ENCODE measurements at places on chromosomes 4 and X.
A peak's percentile ranks its signal among the peaks of the same experiment; 100 is the strongest.

DNA sequence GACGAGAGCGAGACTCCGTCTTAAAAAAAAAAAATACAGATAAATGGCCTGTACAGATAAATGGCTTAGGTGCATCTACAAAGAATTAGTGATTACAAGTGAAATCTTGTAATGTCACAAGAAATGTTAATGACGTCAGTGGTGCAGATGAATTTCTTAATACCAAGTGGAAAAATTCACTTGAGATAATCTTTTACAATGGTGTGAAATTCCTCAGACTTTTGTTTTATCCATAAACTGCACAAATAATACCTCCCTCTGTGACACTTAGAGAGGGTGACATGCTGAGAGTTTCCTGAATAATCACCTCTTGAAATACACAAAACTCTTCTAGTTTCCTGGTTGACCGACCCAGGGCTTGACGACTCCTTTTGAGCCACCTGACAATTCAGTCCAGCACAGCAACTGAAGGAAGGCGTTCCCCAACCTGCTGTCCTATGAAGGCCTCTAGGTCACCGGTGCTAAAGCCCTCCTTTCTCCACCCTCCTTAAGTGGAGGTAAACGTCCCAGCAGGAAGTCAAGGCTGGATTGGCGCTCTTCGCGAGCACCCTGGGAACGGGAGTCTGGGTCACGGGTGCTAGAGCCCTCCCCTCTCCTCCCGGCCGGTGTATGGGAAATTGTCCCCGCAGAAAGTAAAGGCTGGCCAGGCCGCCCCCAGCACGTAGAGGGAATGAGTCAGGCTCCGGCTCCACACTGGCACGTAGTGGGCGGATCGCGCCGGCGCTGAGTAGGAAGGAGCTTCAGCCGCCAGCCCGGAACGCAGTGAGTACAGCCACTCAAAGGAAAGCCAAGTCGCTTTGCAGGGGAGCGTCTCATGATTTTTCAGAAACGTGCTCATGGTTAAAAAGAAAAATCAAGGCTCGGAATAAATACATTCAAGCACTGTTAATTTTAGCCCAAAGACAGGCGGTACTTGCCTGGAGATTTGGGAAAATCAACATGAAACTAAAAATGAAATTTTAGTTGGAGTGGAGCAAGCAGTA lies at the start of gene TMEM144:
TMEM144 (plus strand) TSS at position 662 of the 983 bp plus-strand sequence. CDS start 2,182 bp downstream, outside the sequence.
- DNase-seq = peak; percentile 11

DNA sequence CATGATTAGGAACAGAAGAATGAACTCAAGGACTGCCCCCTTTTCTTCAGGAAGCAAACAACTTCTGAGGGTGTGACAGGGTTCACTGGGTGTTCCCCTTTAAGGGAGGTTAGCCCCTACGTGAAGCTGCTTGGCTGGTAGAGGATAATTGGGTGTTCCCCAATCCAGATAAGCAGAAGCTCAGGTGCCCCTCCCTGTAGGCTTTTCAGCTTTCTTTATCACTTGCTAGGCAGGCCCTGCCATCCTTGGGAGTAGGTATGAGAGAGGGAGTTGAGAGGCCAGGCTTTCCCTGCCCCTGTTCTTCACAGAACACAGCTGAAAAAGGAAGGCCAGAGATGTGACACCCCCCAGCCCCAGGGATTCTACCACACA lies 44.2 kb downstream of the RTL9 start:
- no peak for DNase-seq

GRCh38 chrX:123835661-123836371 lies 24.0 kb upstream of the XIAP start:
- no peak for DNase-seq

DNA sequence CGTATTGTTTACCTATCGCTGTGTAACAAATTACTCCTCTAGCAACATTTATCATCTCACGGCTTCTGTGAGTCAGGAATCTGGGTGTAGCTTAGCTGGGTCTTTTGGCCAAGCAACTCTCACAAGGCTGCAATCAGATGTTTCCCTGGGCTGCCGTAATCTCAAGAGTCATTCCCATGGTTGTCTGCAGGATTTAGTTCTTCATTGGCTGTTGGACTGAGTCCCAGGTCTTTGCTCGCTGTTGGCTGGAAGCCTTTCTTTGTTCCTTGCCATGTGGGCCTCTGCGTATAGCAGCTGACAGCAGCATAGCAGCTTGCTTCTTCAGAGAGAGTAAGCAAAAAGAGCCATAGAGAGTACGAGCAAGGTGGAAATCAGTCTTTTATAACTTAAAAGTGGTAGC lies 16.8 kb downstream of the POLR2B start:
- DNase-seq = no peak

GRCh38 chr4:127219232-127219631 lies 413.5 kb upstream of the INTU start:
- DNase-seq = no peak

- DNase-seq = no peak
Observed at GRCh38 chr4:36414248-36414647, 132.8 kb downstream of the DTHD1 start.

DNA sequence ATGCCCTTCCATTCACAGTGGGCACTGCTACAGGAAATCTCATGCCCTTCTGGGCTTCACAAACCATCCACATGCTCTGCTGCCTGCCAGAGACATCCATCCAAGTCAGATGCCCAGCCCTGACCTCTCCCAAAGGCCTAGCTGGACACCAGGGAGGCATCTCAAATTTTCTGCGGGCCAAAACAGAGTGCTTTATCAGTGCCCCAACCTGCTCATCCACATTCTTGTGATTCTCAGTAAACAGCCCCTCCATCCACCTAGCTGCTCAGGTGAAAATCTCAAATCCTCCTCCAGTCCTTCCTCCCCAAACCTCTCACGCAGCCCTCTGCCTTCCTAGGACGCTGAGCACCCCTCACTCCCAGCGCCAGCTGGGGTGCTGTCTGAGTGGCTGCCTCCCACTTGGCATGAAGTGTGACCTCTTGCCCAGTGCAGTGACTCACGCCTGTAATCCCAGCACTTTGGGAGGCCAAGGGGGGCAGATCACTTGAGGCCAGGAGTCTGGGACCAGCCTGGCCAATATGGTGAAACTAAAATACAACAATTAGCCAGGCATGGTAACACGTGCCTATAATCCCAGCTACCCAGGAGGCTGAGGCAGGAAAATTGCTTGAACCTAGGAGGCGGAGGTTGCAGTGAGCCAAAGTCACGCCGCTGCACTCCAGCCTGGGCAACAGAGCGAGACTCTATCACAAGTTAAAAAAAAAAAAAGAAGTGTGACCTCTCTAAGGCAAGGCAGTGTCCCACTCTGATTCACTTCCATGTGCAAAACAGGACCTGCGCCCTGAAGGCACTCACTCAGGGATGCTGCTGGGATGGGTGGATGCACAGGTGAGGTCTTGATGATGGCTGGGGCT lies 1.7 kb upstream of the AFAP1 start:
- DNase-seq = no peak

DNA sequence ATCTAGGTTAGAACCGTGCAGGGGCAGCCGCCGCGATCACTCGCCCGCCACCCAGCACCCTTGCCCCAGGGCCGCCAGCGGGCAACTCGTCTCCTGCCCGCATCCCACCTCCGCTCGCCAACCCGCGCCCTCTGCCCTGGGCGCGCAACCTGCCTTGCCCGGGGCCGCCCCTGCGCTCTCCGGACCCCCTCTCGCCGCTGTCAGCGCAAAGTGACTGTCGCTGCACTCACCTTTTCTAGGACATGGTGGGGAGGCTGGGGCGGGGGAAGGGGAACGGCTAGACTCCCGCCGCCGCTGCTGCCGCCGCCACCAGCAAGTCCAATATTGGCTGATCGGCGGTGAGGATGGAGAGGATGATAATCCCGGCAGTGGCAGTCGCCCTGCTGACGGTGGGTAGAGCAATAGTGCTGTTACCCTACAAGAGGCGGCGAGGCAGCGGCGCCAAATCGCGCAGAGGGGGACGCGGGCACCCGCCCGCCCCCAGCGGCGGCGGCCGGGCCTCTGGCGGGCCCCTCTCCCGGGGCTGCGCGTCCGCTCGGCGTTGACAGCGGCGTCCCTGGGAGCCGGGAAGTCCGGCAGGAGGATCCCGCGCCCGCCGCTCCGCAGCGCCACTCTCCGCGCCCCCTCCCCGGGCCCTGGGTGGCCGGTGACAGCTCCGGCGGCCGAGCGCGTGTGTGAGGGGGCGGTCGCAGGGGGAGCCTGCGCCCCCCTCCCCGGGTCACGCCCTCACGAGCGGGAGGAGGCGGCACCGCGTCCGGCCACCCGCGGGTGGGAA lies 2.3 kb upstream of the NR3C2 start:
- DNase-seq = peak; percentile 12

- DNase-seq = no peak
Observed at GRCh38 chr4:86831262-86832130, 17.7 kb downstream of the SLC10A6 start.

GRCh38 chr4:85187106-85187505 lies 220.6 kb upstream of the WDFY3 start:
- no peak for DNase-seq

DNA sequence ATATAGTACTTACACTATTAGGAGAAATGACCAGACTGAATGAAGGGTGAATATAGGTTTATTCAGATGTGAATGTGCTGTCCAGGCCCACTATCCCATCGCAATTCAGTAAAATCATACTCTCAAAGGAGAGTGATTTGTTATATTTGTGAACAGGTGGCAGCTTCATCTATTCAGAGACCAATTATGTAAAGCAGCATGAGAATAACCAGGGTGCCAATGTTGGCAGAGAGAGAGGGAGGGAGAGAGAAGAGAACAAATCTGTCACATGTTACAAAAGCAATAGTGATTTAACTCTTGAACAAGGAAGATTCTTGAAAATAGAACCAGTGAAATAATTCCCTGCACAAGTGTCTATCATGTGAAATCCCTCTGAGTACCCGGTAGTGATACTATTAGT lies 38.9 kb upstream of the TLL1 start:
- no peak for DNase-seq

DNA sequence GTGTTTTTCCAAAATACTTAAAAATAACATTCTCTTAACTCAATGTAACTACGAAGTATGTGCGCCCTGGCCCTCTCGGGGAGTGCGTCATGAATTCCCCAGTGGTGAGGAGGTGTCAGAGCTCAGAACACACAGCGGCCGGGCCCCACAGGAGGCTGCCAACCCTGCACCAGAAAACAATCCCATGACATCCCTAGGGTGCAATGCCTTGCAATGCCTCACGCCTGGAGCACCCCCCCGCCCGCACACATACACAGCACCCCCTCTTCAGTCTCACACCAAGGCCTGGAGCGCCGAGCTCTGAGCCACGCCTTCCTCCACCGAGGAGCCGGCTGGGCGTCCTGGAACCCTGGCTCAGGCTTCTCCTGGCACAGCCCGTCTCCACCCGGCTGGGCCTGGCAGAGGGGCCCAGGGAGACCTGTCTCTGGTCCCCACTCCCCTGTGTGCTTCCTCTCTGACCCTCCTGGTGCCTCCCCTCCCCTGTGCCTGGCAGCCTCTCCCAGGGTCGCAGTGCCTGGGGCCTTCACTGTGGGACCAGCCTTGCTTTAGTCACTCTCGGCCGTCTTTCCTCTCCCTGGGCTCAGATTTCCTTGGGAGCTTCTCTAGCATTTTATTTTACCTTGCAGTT lies 108.2 kb upstream of the ADRA2C start:
- no peak for DNase-seq

GRCh38 chr4:106679063-106679462 lies 310.5 kb upstream of the GIMD1 start:
- no peak for DNase-seq

DNA sequence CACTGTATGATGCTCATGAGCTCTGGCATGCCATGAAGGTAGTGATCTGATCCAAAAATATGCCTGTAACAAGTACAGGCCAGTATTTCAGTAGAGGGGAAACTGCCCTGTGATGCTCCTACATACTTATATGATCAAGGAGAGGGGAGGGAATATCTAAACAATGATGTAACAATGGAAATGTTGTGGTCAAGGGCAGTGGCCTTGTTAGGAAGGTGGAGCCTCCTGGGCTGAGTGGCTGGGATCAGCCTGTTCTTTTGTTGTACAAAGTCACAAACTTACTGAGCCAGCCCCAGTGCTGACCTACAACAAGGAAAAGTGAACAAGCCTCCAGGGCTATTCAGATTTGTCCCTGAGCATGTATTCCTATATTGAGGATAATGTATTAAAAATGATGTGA lies 70.3 kb downstream of the ANXA10 start:
- DNase-seq = no peak

- no peak for DNase-seq
Observed at GRCh38 chr4:151430740-151431457, 21.9 kb downstream of the FHIP1A start.

GRCh38 chr4:170743633-170744032 lies 653.9 kb upstream of the AADAT start:
- no peak for DNase-seq

DNA sequence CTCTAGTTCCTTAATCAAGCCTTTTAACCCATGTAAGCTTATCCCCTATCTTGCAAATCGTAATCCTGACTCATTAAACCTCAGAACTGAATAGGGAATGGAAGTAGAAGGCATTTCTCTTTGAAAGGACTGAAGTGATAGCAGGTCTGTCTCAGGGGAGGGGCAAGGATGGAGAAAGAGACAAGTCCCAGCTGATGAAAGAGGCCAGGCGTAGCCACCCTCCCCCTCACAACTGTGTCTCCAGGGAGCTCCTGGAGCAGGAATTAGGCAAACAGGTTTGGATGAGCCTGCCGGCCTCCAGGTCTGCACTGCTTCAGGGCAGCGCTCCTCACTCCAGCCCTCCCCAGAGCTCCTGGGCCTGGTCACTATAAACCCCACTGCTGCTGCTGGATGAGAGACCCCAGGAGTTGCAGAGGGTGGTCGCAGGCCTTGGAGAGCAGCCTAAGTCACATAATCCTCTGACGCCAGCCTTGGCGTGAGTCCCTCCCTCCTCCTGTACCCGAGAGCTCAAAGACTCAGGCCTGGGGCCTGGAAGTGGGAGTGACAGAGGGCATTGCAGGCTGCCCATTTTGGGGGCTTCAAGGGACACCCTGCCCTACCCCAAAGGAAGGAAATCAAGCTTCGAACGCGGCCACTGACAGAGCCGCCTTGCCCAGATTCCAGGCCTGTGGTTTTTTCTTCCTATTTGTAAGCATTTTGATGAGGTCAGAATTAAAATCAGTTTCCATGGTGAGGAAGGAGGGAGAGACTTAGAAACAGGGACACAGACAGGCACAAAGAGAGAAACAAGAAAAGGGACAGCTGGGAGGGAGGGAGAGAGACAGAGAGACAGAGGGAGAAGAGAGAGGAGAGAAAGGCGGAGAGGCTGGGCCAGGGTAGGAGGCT lies 21.2 kb upstream of the MSX1 start:
- no peak for DNase-seq

DNA sequence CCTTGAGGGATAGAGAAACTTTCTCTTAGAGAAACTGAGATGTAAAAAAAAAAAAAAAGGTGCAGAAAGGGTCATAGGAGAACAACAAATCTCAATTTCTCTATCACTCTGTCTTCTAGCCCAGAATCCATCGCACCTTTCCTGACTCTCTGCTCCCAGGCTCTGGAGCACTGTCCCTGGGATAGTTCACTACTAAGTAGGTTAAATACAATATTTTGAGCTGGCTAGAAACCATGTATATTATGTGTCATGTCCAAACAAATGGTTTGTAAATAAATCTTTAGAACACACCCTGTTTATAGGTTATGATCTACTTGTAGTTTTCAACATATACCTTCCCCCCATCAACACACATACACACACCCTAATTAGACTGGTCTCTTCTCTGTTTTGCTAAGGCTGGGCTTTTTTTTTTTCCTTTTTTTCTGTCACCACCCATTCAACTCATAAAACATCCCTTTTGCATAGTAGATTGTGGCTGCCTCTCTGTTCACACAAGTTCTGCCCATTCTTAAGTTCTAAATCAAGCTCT lies 124.4 kb downstream of the KLHL13 start:
- no peak for DNase-seq
